ENCODE measurements at places on chromosomes 16 and 17.

GRCh38 chr17:47949197-47949759 lies 7.9 kb downstream of the PNPO start:
- DNase-seq = peak; percentile 86

GRCh38 chr17:74151551-74152315 lies 51.7 kb upstream of the RPL38 start:
- DNase-seq = no peak

DNA sequence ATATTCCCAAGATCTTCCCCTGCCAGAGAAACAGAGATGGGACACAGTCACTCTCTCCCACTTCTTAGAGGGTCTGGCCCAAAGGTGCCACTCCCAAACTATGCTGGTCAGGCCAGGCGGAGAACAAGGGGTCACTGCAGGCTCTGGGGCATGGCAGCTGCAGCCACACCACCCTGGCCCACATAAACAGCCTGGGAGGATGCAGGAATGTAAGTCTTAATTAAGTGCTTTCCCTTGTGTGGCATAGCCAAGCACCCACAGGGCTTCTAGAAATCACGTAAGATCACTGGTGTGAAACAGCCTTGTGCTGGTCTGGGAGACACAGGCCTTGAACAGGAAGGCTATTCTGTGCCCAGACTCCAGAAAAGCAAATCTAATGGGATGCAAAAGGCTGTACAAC lies 31.5 kb downstream of the ABCC12 start:
- DNase-seq = no peak

DNA sequence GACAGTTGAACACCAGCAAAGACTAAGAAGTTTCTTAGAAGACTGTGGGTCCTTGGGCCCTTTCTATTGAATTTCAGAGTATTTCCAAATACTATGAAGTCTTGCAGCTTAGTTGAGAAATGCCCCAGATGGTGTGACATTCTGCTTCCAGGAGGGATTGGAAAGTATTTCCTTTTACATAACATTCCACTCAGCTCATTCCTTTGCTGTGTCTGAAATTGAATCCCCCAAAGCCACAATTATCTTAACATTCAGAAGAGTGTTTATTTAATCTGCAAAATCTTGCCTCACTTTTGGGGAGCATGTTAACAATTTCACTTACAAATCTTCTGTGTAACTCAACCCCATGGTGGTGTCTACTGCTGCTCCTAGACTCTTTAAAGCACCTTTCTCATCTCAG lies 307.7 kb downstream of the WWOX start:
- no peak for DNase-seq

DNA sequence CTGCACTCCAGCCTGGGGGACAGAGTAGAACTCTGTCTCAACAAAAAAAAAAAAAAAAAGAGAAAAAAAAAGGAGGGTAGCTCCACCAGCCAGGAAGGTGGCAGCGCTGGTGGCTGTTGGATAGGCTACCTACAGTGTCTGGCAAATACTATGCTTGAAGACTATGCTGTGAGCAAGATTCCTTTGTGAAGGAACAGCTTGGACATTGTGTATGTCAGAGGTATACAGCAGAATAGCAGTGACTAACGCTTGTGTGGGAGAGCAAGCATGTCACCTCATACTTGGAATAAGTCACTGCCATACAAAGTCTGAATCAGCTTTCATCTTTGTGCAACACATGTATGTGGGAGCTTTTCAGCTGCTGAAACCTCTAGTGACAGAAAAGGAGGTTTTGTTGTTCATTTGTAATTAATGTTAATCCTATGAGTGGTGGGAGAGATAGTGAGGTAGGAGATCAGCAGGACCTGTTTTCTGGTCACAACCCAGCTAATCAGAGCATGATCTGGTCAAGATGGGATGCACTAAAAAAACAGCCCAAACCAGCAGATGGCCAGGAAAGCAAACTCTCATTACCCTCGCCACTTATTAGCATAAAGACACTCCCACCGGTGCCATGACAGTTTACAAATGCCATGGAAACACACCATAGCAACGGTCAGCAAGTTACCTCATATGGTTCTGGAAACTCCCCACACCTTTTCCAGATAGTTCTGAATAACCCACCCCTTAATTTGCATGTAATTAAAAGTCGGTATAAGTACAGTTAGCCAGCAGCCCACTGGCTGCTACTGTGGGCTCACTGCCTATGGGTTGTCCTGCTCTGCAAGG lies 6.8 kb upstream of the ITGAD start:
- DNase-seq = peak; percentile 60

- no peak for DNase-seq
Measured at GRCh38 chr17:37062021-37062420, 113.3 kb downstream of the AATF start.

GRCh38 chr16:68444056-68444657 lies 4.2 kb downstream of the SMPD3 start:
- DNase-seq = peak; percentile 48

- DNase-seq = no peak
Measured at GRCh38 chr16:50462793-50463507, 85.2 kb upstream of the NKD1 start.
